Cortex of kidney (tissue), 1 donor: ENCODE measurements at places on chromosomes 1 and 21.

GRCh38 chr1:24903560-24903954, 26.5 kb downstream of the RUNX3 start:
- DNase-seq, result no peak

GRCh38 chr1:70443739-70444138, 32.7 kb downstream of the CTH start:
- no peak for DNase-seq

DNA sequence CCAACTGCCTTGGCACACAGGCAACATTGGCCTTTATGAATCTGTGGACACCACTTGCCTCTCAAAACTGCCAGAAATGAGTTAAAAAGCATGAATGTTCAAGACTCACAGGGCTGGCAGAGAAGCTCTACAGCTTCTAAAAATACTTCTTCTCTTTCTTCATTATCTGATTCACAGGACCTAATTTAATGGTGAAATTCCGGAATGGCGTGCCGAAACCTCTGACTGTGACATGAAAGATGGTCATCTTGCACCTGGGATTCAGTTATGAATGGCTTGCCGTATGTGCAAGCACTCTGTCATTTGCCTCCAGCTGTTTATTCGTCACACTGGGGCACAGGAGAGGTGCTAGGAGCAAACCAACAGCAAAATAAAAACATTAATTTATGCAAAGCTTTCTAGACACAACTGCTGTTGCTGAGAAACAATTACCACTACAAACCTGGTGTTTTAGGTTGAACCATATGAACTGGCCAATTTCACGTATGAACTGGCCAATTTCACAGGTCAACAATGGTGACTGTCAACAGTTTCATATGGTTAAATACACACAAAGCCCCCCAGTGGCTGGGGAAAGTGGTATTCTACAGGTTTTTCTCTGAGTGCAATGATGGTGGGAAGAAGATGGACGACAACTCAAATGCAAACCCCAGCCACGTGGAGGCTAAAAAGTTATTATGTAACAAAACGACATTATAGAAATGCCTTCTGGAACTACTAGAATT, 648.3 kb downstream of the KIF26B start:
- no peak for DNase-seq

DNA sequence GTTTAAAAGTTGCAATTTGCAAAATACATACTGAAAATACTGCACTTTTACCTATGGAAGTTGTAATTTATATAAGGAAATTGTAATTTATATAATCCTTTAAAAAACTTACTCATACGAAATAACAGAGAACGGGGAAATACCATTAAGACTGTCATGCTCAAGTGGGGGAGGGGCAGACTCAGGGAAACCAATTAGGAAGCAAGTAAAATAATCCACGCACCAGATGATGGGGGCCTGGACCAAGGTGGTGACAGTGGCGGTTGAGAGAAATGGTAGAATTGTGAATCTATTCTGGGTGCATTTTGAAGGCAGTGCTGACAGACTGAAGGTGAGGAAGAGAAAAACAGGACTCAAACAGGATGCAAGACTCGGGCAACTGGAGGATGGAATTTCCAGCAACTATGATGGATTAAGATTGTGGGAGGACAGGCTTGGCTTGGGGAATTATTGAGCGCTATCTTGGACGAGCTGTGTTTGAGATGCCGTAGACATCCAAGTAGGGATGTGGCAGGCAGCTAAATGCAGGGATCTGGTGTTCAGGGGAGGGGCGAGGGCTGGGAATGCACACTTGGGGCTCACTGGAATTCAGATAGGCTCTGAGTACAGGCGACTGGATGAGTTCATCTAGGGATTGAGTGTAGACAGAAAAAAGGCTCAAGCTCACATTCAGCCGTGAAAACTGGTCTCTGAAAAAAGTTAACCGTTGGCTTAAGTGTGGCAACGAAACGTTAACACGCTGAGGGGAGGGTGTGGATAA, 977 bp downstream of the LCA5L start:
- DNase-seq, result no peak

DNA sequence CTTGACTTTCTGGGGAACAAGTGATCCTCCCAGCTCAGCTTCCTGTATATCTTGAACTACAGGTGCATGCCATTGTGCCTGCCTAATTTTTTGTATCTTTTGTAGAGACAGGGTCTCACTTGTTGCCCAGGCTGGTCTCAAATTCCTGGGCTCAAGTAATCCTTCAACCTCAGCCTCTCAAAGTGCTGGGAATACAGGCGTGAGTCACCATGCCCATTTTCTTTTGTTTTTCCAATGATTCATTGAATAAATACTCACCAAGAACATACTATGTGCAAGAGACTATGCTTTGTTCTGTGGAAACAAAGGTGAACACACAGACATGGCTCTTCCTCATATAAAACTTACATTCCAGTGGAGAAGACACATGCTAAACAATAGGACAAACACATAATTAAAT, 407.8 kb upstream of the DAB1 start:
- DNase-seq, result no peak

GRCh38 chr1:26717017-26717491, 21.2 kb downstream of the ARID1A start:
- no peak for DNase-seq

GRCh38 chr1:230785636-230786384, 38.6 kb downstream of the CAPN9 start:
- DNase-seq, result no peak

GRCh38 chr1:228986093-228986904, 251.0 kb downstream of the RHOU start:
- no peak for DNase-seq

DNA sequence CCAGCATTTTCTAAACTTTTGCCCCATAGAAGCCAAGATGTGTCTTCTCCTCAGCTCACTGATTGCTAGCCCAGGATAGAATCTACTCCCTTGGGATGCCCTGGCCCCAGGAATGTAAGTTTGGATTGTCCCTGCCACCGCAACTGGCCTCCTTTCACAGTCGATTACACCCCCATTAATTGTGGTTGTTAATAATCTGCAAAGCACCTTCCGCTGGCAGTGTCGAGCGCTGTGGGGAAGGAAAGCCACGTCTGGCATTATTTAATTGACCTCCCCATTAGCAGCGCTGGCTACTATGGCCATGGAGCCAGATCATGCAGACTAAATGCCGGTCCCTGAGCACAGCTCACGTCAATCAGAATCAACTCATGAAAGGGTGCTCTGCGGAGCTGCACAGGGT, 597.3 kb upstream of the PLXNA2 start:
- DNase-seq, result no peak

DNA sequence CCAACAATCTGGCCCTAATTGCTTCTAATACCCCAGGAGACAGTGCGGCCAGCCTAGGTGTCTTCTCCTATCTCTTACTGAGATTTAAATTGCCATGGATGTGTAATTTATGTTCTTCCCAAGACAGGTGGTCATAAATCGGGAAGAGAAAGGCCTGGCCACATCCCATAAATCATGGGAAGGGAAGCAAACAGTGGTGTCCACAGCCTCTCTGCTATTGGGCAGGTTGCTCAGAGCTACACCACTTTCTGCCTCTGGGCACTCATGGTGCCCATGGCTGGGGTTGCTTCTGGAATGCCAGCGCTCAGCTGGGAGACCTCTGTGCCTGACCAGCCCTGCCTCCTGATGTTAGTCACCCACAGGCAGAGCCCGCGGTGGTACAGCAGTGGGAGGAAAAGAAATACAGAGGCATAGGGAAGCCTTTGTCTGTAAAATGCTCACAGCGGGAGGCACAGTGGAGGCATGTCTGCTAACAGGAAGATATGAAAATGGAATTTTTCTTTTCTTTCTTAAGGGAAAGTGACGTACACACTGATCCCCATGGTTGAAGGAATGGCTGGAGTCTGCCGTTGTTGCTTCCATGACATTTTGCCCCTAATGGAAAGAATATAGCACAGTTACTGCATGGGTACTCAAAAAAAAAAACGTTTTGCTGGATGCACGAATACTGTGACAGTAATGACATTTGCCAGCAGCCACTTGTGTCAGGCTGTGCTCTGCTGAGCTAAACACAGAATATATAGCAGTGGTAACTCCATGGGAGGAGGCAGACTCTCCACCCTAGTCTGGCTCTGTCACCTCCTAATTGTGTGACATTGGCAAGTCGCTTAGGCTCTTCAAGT, 21.9 kb downstream of the MTARC1 start:
- no peak for DNase-seq

- DNase-seq, result no peak
These were observed 44.4 kb upstream of the TTC34 start for GRCh38 chr1:2845869-2846268.

DNA sequence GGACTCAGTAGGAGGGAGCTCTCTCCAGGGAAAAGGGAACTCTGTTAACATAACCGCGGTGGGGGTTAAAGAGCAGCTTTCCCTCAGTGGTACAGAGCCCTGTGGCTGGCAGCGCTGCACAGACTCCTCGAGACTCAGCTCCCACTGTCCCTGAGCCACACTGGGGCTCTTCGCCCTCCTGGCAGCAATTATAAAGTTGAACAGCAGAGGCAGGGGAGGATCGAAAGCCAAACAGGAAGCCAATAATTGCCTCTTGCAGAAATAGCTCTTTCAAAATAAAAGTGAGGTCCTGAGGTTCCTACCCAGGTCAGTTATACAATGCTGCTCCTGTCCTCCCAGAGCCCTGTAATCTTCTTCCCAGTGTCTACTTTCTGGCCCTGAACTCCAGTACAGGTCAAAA, 77.0 kb downstream of the FAM78B start:
- DNase-seq, result no peak

DNA sequence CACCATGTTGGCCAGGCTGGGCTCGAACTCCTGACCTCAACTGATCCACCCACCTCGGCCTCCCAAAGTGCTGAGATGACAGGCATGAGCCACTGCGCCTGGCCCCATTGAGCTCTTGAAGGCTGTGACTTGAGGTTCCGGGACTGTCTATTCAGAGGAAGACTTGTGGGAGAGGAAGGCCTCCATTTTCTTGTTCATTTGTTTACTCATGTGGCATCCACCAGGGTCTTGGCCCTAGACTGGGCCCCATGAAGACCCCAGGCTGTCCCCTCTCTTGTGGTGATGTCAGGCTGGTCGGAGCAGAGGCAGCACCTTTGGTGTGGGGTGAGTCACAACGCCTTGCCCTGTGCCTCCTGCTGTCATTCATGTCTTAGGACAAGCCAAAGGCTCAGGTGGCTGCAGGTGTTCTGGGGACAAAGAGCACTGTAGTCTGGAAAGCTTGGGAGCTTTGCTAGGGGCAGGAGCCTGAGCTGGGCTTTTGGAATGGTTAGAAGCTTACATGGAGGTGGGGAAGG, 224.6 kb upstream of the C1orf174 start:
- DNase-seq, result no peak

DNA sequence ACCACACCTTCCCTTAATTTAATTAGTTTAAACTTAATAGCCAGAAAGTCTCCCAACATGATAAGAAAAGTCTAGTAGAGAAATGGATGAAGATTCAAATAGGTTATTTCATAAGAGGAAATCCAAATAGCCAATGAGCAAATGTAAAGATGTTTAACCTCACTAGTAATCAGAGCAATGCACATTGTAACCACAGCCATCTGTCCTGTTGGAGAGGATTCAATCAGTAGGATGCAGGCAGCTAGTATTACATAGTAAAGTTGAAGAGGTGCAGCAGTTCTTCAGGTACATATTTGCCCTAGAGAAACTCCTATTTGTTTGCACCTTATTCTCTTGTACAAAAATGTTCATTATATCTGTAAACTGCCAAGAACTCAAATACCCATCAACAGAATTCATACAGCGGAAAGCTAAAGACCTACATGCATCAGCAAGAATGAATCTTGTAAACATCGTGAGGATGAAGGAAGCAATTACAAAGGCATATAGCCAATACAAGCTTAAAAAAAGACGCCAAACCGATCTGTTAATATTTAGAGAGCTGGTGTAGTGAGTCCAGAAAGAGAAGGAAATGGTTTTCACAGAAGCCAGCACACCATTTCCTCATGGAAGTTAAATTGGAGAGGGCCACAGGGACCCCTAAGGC, 27.9 kb downstream of the DIP2A start:
- no peak for DNase-seq

DNA sequence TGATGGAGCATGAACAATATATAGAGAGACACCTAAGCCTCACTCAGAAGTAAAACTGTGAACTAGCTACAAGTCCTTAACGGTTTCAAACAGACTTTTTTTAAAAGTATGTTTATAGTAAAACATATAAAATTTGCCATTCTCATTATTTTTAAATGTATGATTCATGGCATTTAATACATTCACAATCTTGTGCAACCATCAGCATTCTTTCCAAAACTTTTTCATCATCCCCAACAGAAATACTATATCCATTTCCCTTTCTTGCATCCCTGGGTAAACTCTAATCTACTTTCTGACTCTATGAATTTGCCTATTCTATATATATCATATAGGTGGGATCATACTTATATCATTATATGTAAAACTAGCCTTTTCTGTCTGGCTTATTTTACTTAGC, 25.5 kb downstream of the EVI5 start:
- DNase-seq, result no peak

DNA sequence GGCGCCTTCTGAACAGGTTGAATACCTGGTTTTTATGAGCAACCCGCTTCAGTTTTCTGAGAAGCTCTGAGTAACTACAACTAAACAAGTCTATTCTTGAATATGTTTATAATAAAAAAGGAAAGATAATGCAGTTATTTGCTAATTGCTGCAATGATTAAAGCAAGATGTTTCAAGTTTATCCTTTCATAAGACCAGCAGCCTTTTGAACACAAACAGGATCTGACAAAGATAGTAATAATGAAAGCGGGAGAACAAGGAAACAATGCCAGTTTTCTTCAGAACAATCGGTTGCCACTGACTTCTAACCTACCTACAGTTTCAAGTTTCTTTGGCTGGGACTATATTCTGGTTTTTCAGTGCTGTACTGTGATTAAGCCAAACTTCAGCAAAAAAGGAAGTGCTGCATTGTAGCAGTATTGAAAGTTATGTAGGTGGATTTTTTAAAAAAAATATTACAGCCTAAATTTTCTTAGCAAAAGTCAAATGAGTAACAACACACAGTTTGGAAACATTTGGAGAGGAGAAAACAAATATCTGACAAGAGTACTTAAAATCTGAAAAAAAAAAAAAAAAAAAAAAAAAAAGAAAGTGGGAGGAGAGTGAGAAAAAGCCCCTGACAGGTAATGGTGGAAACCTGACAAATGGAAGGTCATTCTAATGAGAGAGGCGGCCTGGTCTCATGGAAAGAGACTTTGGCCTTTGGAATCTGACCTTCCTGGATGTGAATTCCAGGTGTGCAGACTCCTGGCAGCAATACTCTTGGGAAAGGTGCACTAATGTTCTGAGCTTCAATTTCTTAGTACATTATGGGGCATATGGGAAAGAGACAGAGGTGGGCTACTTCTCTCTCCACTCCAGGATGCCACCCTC, 11.4 kb downstream of the KCNJ15 start:
- DNase-seq, result no peak
